ENCODE measurements at places on chromosomes 2 and 18.

- no peak for DNase-seq
These were observed 1495.2 kb upstream of the NXPH2 start for GRCh38 chr2:140275427-140275826.

DNA sequence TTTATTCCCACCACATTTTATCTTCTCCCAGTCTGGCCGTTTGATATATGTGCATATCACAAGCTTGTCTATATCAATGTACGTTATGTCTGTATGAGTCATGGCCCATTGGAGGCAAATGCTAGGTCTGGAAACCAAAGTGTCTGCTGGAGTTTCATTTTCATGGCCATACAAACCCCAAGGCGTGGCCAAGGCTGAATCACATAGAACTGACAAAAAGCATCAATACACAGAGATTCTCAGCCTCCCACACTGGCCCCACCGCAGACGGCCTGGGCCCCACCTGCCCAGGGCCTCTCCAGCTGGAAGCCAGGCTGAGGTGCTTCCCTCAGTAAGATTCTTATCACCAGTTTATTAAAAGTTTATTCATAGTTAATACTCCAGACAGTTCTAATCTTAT lies 40.5 kb upstream of the SALL3 start:
- no peak for DNase-seq

GRCh38 chr2:185583058-185583816 lies 155.4 kb upstream of the FSIP2 start:
- DNase-seq: peak; percentile 88

DNA sequence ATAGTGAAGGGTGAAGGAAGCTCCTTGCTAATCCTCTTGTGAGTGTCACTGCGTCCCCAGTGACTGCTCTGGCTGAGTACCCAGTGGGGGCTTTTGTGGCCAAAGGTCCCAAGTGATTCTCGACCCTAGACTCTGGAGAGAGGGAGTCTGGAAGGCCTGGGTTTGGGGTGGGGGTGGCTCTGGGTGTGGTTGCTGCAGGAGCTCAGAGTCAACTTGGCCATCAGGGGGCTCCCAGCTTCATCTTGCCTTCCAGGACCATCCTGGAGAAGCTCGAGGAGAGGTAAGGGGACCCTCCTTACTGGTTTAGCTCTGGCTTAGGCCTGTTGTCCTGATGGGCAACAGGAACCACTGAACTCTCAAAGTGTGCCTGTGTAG lies 592 bp downstream of the PSD4 start:
- DNase-seq: no peak

- DNase-seq: no peak
These were observed 70.5 kb downstream of the VSNL1 start for GRCh38 chr2:17611036-17611435.

GRCh38 chr2:15704086-15704787 lies 112.6 kb downstream of the DDX1 start:
- DNase-seq: no peak

DNA sequence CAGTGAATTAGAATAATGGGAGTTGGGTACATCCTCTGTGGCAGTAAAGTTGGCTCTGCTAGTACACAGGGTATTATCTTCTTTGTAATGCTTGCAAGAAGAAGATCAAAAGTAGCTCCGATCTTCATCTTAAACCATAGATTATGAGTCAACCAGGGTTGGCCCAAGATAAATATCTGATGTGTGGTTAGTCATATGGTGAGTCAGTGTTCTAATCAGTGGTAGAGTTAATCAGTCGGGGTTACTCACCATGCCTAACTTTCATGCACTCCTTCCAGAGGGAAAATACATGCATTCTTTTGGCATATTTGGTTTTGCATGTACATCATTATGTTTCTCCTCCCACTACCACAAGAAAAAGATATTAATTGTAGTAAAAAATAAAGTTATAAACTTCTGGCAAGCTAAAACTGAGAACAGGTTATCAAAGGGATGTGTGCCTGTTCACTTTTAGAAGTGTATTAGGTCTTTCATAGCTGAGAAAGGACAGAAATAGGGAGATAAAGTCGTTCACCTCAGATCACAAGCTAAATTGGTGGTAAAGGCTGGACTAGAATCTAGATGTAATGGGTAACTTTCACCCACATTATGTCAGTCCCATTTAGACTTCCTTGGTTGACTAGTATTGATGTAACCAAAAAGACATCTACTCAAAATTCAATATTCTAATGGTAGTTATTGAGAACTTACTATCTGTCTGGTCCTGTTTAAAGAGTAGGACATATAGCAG lies 684.4 kb downstream of the IRS1 start:
- DNase-seq: peak; percentile 99

- no peak for DNase-seq
These were observed 42.1 kb downstream of the NIFK start for GRCh38 chr2:121694398-121695170.

GRCh38 chr2:212929116-212929515 lies 222.3 kb downstream of the IKZF2 start:
- no peak for DNase-seq

DNA sequence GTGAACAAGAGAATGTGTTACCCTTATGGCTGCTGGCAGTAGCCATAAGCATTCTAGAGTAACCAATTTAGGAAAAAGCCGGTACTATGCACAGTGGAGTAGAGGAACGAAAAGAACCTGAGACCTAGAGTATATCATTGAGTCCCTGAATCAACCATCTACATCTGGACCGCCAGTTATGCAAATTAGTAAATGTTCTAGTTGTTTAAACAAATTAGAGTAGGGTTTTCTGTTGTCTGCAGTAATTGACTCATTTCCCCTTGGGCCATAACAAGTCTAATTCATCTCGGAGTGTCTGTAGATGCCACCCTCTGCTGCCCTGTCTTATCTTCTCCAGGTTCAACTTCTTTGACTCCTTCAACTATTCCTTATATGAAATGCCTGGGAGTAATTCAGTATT lies 60.1 kb upstream of the CAPN13 start:
- no peak for DNase-seq
